ENCODE measurements at places on chromosomes 11 and 22. TPM values are rescaled to one million over a fixed set of nuclear protein-coding genes. Genes with fewer than 3 reads are reported as not detected.

DNA sequence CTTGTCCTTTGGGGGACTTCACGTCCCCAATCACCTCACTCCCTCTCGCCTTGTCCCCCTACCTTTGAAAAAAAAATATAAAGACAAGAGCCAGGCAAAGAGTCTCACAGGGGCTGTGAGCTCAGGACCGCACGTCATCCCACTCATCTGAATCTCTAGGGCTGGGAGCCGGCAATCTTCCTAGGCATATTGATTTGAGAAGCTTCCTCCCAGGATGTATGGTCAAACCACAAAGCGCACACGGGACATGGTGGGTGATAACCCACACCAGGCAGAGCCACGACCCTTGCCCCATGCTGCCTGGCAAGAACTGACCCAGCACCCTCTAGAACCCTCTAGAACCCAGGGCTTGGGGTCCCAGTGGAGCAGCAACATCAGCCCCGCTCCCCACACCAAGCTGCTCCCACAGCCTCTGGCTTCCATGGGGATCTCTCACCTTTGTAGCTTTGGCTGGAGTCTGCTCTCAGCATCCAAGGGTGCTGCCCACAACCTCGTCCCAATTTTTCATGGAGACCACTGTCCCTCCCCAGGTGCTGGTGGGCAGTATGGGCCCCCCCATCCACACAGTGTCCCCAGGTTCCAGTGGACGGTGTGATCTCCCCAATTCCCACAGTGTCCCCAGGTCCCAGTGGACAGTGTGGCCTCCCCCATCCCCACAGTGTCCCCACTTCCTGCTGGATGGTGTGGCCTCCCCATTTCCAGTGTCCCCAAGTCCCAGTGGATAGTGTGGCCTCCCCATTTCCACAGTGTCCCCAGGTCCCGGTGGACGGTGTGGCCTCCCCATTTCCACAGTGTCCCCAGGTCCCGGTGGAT lies 85.2 kb upstream of the FGF3 start:
- no peaks in the 10 kb centered on the region for H3K36me3 ChIP-seq
- no peak for DNase-seq
- no peak overlapping the region for H3K27ac ChIP-seq
- H3K4me3 ChIP-seq, result no peak overlapping the region
- peaks cover 8% of the 10 kb centered on the region for H3K27me3 ChIP-seq
- H3K4me1 ChIP-seq, result no peaks in the 10 kb centered on the region

GRCh38 chr11:62669420-62670161 lies 1.9 kb upstream of the UQCC3 start:
- H3K27ac ChIP-seq, result peak overlapping the region; percentile 96
- H3K4me3 ChIP-seq, result peak overlapping the region; percentile 91
- no peak for DNase-seq

- peak; percentile 5 for DNase-seq
- peaks cover 2% of the 10 kb centered on the region for H3K27me3 ChIP-seq
- H3K4me3 ChIP-seq, result no peak overlapping the region
- H3K36me3 ChIP-seq, result no peaks in the 10 kb centered on the region
- no peak overlapping the region for H3K27ac ChIP-seq
Observed at GRCh38 chr11:79482800-79483199, 42.0 kb upstream of the TENM4 start.

GRCh38 chr22:43570531-43571165 lies 158.8 kb downstream of the MPPED1 start:
- H3K4me3 ChIP-seq, result no peak overlapping the region
- peaks cover 7% of the 10 kb centered on the region for H3K27me3 ChIP-seq
- H3K27ac ChIP-seq, result no peak overlapping the region
- no peaks in the 10 kb centered on the region for H3K36me3 ChIP-seq
- no peak for DNase-seq

DNA sequence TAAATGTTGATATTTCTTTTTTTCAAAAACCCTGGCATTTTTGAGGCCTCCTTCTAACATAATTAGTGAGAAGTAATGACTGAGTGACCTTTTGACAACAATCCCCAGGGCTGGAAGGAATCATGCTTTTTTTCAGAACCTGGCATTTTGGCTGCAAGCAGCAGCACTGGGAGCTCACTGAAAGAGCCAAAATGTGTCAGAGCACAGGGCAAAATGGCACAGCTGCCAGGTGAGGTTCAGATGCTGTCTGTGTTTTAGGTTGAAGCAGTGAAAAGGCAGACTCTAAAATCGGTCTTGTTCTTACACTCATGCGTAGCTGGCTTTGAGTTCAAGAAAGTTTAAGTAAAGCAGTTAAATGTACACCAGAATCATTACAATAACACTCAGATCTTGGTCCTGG lies 1063.8 kb downstream of the DLG2 start:
- no peaks in the 10 kb centered on the region for H3K27me3 ChIP-seq
- DNase-seq, result no peak
- no peak overlapping the region for H3K4me3 ChIP-seq
- H3K27ac ChIP-seq, result no peak overlapping the region
- H3K36me3 ChIP-seq, result no peaks in the 10 kb centered on the region

CSNK2A3 gene
- 2.1 TPM for total RNA-seq

ACR gene
- total RNA-seq, result not detected

PIWIL4 gene
- total RNA-seq, result 0.37 TPM

All from activated CD4-positive, alpha-beta T cell treated with anti-CD3 and anti-CD28 coated beads for 36 hours (primary cell).